ENCODE measurements at places on chromosomes 12 and 14. TPM values are rescaled to one million over a fixed set of nuclear protein-coding genes. Genes with fewer than 3 reads are reported as not detected.

Gene EXD2
- 25.5 TPM for total RNA-seq

Gene CCDC177
- total RNA-seq, result not detected

Gene GPR132
- not detected for total RNA-seq

Gene ADAMTS20
- total RNA-seq, result not detected

Gene CLEC2D
- total RNA-seq, result 3.5 TPM

Gene MTERF2
- total RNA-seq, result 7.3 TPM

Gene KRT77
- not detected for total RNA-seq

Gene GPD1
- total RNA-seq, result not detected

Gene GNB3
- 3.1 TPM for total RNA-seq

Gene HOXC5
- total RNA-seq, result not detected

Gene TAS2R50
- total RNA-seq, result 6.0 TPM

Gene SLC8A3
- total RNA-seq, result 0.27 TPM

Gene TSPAN8
- total RNA-seq, result 0.22 TPM

Gene TUBA1C
- 869 TPM for total RNA-seq

Gene EML1
- total RNA-seq, result 27.2 TPM

Gene PELI2
- total RNA-seq, result 14.1 TPM

Gene GPR84
- total RNA-seq, result not detected

Gene ACSM4
- total RNA-seq, result not detected

Gene CCDC175
- not detected for total RNA-seq

Gene CD163L1
- total RNA-seq, result 7.8 TPM

Gene GYS2
- not detected for total RNA-seq

Gene CTSG
- not detected for total RNA-seq

Gene TRPV4
- total RNA-seq, result 1.7 TPM

Gene ALDH1L2
- 2.5 TPM for total RNA-seq

Gene COX8C
- total RNA-seq, result not detected

Gene SLC48A1
- total RNA-seq, result 17.5 TPM

Gene OR10AD1
- not detected for total RNA-seq

Gene FOXN3
- 49.9 TPM for total RNA-seq

Gene OR6S1
- total RNA-seq, result not detected

Gene P2RX2
- not detected for total RNA-seq

Gene SDR9C7
- not detected for total RNA-seq

Gene GUCY2C
- total RNA-seq, result not detected

Gene NTF3
- total RNA-seq, result not detected

Gene ZDHHC22
- total RNA-seq, result not detected

Gene APOLD1
- 3.1 TPM for total RNA-seq

Gene TGM1
- 1.1 TPM for total RNA-seq

Gene PCED1B
- total RNA-seq, result 0.40 TPM

Gene TMEM63C
- not detected for total RNA-seq

Gene DBX2
- total RNA-seq, result not detected

Gene ATG2B
- 39.8 TPM for total RNA-seq

Gene FAR2
- 60.5 TPM for total RNA-seq

Gene VWF
- 1,119 TPM for total RNA-seq

Gene CBLN3
- 1.6 TPM for total RNA-seq

Gene GPR137C
- total RNA-seq, result 0.53 TPM

Gene PLEKHD1
- 0.07 TPM for total RNA-seq

Gene AQP2
- total RNA-seq, result not detected

Gene TAS2R19
- 9.8 TPM for total RNA-seq

Gene GZMB
- total RNA-seq, result not detected

Gene FITM1
- total RNA-seq, result 0.27 TPM

Gene PNMA1
- total RNA-seq, result 51.9 TPM

Gene ARHGAP9
- 0.13 TPM for total RNA-seq

Gene EFS
- total RNA-seq, result not detected

Gene DHH
- 5.3 TPM for total RNA-seq

Gene DCAF11
- 35.8 TPM for total RNA-seq

Gene NAV3
- total RNA-seq, result 62.1 TPM

Gene KCNMB4
- total RNA-seq, result 1.9 TPM

Measured in thoracic aorta endothelial cell (primary cell).